ENCODE measurements at places on chromosomes 1 and 21.
A peak's percentile ranks its signal among the peaks of the same experiment; 100 is the strongest.

GRCh38 chr21:45073301-45074047 lies 906 bp upstream of the ADARB1 start:
- no peak for DNase-seq

DNA sequence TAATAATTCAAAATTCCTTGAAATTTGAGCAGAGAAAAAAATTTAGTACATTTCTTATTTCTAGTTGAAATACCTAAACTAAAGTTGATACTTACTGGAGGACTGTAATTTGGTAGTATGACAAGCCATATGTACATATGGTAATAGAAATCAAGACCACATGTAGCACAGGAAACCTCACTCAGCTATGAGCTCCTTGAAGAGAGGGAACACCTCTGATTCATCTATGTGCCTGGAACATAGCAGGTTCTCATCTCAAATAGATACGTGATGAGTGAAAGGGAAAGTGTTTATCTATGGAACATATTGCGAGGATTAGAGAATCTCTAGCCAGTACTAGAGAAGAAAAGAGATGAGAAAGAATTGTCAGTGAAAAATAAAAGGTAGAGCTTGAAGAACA lies 47.9 kb upstream of the GNG4 start:
- DNase-seq = no peak

DNA sequence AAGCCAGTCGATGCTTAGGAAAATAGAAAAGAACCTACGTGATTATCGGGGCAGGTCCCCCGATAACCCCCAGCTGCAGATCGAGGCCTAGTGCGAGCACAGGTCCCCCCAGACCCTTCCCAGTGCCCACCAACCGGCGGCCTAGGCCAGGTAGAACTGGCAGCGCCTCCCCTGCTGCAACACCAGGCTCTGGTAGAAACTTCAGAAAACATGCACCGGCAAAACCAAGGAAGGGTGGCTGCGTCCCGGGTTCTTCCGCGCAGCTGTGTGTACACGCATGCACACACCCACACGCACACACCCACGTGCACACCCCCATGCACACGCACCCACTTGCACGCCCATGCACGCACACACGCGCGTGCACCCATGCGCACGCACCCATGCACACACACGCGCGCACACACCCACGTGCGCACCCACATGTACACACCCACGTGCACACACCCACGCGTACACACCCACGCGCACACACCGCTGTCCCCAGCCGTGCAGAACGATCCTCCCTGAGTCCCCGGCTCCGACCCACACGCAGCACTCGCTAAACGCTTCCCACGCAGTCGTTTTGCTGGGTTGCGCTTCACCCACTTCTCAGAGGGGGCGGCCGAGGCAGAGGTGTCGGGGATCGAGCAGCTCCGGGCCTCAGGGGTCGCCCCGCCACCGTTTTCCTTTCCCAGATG lies 5.2 kb downstream of the TSPEAR start:
- DNase-seq = no peak

DNA sequence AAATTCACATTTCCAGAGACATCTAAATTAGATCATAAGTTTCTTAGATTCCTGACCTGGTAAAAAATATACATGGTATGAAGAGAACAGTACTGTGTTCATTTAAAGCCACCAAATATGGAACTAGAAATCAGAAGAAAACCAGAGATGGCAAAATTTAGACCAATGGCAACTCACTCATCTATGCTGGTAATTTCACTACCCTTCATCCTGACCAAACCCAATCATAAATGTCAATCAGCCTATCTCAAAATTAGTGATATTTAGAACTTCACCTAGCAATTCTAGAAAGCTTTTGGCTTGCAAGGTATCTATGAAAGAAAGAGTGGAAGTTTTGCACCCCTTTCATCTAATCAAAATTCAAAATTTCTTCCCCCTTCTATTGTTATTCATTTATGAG lies 107.7 kb downstream of the NIBAN1 start:
- DNase-seq = no peak

GRCh38 chr1:224378855-224379631 lies 22.4 kb downstream of the CNIH4 start:
- no peak for DNase-seq

GRCh38 chr1:97209381-97209957 lies 487.9 kb downstream of the PTBP2 start:
- no peak for DNase-seq

DNA sequence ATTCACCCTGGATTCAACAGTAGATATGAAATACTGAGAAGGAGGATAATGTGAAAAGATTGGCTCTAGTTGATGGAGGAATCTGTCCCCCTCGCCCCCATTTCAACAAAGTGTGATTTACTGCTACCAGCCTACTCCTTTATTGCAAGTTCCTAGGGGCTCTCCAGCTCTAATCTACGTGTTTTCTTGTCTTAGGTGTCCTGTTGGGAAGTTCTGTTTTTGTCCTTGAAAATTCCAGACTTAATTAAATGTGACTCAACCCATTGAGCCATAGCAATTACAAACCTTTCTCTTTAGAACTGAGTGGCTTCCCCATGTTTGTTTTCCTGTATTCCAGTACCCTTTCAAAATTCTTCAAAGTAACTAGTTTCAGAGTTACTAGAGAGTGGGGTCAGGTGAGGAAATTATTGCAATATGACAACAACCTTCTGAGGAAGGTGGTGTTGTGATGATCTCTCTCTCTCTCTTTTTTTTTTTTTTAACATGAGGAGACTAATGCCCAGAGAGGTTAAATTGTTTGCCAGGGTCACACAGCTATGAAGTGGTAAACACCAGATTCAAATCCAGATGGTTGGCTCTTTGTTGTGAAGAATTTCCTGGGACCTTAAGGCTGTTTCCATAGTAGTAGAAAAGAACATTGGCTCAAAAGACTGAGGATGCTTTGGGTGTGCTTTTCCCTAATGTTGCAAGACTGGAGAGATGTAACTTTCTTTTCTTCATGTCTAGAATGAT lies 3.5 kb downstream of the RGL1 start:
- DNase-seq = no peak

- no peak for DNase-seq
These were observed 57.9 kb downstream of the CDC42BPA start for GRCh38 chr1:227260433-227260832.

DNA sequence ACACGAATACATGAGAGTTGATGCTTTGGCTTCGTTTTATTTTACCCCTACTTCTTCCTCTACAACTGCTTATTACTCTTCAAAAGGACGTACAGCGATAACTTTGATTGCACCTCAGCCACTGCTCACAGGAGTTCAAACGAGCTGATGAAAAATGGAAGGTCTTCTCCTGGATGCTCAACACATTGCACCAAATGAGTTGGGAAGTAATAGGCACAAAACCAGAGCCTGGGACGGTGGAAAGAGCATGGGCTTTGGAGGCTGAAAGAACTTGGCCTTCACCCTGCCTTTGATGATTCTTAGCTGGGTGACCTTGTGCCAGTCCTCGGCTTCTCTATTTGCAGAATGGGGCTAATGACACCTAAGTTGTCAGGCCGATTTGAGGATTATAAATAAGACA lies 4.8 kb downstream of the CD53 start:
- DNase-seq = no peak

GRCh38 chr21:17050646-17051045 lies 462.2 kb upstream of the CXADR start:
- DNase-seq = no peak

- DNase-seq = no peak
These were observed 147.5 kb downstream of the CACNA1E start for GRCh38 chr1:181630838-181631237.

- DNase-seq = peak; percentile 57
These were observed 28.3 kb downstream of the EIF2D start for GRCh38 chr1:206583707-206584648.

DNA sequence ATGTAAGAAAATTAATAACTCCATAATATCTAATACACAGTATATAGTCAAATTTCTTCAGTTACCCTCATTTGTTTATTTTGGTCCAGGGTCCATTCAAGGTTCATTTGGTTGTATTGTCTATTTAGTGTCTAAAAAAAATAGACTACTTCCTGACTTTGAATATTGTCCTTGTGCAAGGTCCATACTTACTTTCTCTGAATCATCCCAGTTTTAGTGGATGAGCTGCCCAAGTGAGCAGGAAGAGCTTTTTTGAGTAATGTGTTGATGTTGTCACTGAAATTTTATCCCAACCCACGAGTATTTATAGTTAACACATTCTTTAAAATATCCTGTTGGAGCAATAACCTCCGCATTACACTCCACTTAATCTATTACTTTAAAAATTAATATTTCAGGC lies 45.6 kb upstream of the FASLG start:
- DNase-seq = no peak

GRCh38 chr1:228776449-228776848 lies 41.2 kb downstream of the RHOU start:
- no peak for DNase-seq

GRCh38 chr1:241235256-241235897 lies 121.6 kb downstream of the RGS7 start:
- DNase-seq = no peak

DNA sequence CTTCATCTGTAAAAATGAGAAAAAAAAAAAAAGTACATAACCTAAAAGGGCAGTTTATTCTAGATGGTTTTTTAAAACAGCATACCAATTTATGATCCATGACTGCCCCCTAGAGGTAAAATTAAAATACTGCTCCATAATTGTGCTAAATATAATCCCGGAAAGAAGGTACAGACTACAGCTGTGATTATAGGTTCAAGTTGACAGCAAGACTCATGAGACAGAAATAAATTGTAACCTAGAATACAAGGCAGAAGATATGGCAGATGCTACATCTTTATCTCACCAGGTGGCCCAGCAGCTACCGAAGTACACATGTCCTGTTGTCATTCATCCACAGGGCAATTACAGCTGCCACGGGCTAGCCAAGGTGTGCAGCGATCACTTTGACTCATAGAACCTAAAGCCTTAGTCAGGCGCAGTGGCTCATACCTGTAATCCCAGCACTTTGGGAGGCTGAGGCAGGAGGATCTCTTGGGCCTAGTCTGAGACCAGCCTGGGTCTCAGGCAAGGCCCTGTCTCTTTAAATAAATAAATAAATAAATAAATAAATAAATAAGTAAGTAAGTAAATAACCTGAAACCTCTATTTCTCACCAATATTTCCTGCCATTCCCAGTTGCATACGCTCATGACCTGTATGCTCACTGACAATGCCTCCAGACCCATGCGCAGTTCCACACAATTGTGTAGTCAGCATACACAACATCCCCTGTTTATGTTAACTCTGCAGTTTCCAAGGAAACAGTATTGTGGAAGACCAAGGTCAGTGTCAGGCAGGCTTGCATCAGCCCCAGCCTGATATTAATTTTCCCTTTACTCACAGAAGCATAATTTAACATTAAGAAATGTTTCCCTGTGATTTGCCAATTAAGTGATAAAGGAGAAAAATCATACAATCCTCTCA lies 18.3 kb upstream of the PPIE start:
- DNase-seq = peak; percentile 67

DNA sequence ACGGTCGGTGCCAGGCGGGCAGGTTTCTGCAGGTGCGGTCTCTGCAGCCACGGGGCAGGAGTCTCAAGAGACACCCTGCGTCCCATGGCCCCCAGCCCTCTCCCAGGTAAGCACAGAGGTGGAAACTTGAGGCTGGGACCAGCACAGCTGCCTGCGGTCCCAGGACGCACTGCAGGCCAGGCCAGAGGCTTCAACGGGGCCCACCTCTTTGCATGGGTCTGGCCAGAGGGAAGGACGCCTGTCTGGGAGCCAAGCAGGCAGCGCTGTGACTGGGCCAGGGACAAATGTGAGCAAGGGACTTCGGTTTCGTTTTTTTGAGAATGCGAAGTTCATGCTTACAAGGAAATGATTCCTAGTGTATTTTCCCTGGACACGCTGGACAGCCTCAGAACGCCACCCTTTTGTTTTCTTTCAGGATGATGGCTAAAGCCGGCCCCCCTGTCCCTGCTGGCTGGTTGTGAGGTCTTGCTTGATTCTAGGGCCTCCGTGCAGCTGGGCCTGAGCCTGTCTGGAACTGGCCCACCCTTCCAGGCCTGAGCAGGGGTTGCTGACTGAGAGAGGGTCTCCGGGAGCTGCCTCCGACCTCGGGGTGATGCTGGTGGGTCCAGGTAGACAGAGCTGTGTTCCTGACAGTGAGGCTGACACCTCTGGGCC lies 38.3 kb downstream of the MORN1 start:
- DNase-seq = no peak

DNA sequence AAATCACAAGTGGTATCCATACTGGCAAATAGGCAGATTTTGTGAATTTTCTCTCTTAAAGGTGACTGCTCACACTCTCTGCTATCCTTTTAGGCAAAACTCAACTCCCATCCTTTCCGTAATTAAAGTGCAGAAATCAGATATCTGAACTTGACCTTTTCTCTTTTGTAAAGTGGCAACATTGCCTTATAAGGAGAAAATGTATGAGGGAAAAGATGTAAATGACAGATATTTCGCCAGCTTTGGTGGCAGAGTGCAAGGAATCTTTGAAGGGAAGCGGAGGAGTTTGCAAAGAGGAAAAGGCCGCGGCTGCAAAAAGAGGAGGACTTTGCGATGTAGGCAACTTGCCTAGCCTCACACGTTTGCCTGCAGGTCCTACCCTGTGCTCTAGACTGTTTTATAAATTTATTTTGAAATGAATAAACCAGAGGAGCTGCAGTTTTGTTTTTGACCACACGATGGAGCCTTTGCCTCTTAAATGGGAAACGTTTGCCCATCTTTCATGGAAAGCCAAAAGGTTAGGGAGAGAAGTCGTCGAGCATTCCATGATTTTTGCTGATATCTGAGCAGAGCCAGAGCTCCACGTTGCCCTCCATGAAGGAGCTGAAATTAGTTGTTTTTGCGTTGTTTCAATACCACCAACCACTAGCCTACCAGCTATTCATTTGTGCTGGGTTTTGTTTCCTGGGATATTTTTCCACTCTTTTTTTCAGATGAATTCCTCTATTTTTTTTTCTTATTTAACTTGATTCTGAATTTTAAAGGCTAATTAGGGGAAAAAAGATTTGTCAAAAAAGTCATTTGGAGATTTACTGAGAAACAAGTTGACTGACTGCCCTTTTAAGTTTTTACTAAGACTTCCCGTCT lies 242.3 kb downstream of the LMX1A start:
- peak; percentile 43 for DNase-seq

- DNase-seq = no peak
These were observed 29.5 kb downstream of the RNF11 start for GRCh38 chr1:51265618-51266017.

DNA sequence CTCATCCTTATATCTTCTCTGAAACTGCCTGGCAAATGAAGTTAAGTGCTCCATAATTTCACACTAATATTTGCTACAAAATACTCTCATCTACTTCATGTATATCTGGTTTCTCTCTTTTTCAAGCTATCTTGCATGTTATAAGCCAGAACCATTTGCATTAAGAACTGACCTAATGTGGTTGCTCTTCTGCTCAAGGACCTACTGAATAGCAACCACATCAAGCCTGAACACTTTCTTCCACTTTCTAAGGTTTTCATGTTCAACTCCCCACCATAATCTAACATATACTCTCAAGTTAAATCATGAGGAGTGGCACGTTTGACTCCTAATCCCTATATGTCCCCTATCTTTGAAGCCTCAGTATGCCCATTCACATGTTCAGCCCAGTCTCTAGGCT lies 27.2 kb downstream of the RGS1 start:
- DNase-seq = no peak
